SIG-M5 (cell line): ENCODE measurements at places on chromosomes 6 and 20.

- DNase-seq, result no peak
Measured at GRCh38 chr6:126716826-126717509, 377.1 kb downstream of the CENPW start.

DNA sequence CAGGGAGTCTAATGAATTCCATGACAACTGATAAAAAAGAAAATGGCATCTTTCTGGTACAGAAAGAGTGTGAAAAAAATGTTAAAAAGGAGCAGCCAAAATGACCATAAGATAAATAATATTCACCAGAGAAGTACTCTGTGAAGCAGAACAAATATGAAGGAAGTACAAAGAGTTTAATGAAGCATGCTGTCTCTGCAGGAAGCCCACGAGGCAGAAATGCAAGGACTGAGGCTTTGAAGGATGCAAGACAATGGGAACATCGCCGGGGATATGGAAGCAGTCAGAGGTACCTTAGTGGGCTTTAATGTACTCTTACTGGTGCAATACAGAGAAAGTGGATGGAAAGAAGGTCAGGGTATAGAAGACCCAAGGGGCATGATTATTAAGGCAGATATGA, 50.7 kb downstream of the NOX3 start:
- DNase-seq, result no peak

- no peak for DNase-seq
Measured at GRCh38 chr6:148422085-148422484, 79.4 kb downstream of the SASH1 start.

DNA sequence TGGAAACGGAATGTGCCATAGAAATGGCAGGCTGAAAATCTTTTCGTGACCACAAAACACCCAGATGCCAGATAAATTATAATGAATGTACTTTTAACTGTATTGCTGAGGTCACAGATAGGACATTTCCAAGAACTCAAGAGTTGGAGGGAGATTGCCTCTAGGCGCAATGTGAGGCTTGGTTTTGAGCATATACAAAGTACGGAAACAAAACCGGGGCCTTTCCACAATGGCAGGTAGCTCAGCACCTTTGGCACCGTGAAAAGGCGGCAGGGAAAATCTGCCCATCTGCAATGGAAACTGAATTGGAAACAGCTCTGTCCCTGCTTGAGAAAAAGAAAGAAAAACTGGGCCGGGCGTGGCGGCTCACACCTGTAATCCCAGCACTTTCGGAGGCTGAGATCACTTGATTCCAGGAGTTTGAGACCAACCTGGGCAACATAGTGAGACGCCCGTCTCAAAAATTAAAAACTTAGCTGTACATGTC, 10.5 kb upstream of the C20orf144 start:
- no peak for DNase-seq

GRCh38 chr6:43728586-43728985, 41.0 kb upstream of the MRPS18A start:
- no peak for DNase-seq

DNA sequence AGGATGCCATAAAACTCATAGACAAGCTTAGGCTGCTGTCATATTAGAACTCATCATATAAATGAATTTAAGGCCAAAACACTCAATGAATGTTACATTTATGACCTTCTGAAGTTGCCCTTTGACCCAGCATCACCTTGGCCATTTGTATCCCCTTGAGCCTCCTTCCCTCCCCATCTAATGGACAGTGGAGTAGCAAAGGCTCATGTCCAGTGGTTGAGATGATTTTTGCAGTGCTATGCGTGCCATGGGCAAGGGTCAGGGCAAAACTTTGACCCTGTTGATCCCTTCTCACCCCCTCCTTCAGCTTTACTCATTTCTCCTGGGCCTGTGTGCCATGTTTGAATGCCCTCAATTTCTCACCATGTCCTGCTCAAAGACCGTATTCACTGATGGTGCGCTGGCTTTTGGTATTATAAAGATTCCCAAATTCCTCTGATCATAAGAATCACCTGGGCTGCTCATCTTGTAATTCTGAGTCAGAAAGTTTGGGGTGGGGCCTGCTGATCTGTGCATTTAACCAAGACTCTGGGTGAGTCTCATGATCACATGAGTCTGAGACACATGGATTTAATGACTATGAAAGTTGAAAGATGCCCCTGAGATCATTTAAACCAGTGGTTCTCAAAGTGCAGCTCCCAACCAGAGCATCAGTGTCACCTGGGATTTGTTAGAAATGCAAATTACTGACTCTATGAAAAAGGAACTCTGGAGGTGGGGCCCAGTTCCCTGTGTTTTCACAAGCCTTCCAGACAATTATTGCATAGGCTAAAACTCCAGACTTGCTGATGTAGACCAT, 57.5 kb upstream of the IL20RA start:
- no peak for DNase-seq

DNA sequence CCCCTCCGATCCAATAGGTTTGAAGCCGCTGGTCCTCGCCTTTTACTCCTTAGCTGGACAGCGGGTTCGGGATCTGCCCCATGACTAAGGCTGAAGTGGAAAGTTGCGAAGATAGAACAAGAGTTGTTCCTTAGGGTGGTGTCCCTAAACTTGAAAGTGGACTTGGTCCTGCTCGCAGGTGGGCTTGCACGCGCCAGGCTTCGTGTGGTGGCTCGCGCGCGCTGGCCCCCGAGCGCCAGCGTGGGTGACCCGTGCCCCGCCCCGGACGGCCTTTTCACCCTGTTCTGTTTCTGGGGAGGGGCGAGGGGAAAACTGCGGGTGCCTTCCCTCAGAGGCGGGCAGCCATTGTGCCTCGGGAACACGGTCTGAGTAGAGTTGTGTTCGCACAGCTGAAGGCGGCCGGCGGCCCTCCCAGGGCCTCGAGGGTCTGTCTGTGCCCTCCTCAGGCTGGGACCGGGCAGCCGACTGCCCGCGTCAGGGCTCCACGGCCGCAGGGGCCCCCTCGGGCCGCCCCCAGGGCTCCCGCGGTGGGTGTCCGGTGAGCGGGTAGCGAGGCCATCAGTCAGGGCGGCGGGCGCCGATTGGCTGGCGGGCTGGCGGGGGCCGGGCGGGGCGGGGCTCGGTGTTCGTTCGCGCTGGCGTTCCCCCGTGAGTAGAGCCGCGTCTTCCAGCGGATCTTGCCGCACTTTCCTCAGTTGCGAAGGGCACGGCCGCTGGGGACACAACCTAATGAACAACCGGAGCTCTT, 33.0 kb downstream of the RREB1 start:
- DNase-seq, result no peak

- DNase-seq, result no peak
Measured at GRCh38 chr20:25023356-25023755, 30.8 kb upstream of the APMAP start.

- no peak for DNase-seq
Measured at GRCh38 chr6:30194797-30195690, 18.2 kb downstream of the TRIM26 start.
